ENCODE measurements at places on chromosomes 3 and 15.

DNA sequence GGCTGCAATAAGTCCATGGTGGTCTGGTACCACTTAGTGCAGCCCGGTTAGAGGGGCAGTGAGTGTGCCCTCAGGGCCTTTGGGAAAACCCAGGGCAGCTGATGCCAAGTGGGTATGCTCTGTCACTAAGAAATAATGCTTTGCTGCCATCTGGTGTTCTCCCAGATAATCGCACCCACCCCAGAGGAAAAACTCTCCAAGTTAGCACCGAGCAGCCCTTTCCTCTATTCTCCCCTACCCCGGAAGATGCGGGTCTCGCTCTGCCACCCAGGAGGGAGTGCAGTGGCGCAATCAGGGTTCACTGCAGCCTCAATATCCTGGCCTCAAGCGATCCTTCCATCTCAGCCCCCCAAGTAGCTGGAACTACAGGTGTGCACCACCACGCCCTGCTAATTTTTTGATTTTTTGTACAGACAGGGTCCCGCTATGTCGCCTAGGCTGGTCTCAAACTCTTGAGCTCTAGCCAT, 21.3 kb upstream of the DAPK2 start:
- H3K27ac ChIP-seq, result no peak overlapping the region
- no peak overlapping the region for H3K4me3 ChIP-seq
- H3K4me1 ChIP-seq, result no peaks in the 10 kb centered on the region

GRCh38 chr15:62874959-62875625, 167.5 kb upstream of the TPM1 start:
- no peaks in the 10 kb centered on the region for H3K4me1 ChIP-seq
- no peak overlapping the region for H3K27ac ChIP-seq
- DNase-seq, result no peak
- H3K36me3 ChIP-seq, result no peaks in the 10 kb centered on the region

GRCh38 chr15:29021857-29022256, 136.1 kb downstream of the APBA2 start:
- H3K4me1 ChIP-seq, result no peaks in the 10 kb centered on the region
- H3K4me3 ChIP-seq, result no peak overlapping the region
- no peak for DNase-seq
- H3K27me3 ChIP-seq, result peaks cover 43% of the 10 kb centered on the region

DNA sequence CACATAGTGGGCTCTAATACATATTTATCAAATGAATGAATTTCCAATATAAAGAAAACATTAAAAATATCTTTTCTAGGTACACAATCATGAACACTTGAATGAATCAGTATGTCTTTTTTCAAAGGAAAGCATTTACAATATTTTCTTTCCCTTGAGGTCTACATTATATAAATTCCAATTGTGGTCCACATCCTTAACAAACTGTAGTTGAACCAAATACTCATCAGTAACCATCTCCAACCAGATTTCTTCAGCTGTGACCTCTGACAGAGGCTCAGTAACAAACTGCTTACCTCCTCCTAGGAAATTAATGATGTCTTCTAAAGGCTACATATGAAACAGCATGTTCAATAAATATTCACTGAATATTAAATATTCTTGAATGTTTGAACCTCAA, 58.8 kb downstream of the CFAP20DC start:
- H3K27me3 ChIP-seq, result no peaks in the 10 kb centered on the region
- H3K4me3 ChIP-seq, result no peak overlapping the region
- no peak overlapping the region for H3K27ac ChIP-seq
- no peak for DNase-seq
- no peaks in the 10 kb centered on the region for H3K36me3 ChIP-seq
- no peaks in the 10 kb centered on the region for H3K4me1 ChIP-seq

- H3K4me3 ChIP-seq, result no peak overlapping the region
- H3K36me3 ChIP-seq, result no peaks in the 10 kb centered on the region
- peaks cover 71% of the 10 kb centered on the region for H3K27me3 ChIP-seq
Measured at GRCh38 chr15:73349191-73349590, 19.6 kb downstream of the HCN4 start.

DNA sequence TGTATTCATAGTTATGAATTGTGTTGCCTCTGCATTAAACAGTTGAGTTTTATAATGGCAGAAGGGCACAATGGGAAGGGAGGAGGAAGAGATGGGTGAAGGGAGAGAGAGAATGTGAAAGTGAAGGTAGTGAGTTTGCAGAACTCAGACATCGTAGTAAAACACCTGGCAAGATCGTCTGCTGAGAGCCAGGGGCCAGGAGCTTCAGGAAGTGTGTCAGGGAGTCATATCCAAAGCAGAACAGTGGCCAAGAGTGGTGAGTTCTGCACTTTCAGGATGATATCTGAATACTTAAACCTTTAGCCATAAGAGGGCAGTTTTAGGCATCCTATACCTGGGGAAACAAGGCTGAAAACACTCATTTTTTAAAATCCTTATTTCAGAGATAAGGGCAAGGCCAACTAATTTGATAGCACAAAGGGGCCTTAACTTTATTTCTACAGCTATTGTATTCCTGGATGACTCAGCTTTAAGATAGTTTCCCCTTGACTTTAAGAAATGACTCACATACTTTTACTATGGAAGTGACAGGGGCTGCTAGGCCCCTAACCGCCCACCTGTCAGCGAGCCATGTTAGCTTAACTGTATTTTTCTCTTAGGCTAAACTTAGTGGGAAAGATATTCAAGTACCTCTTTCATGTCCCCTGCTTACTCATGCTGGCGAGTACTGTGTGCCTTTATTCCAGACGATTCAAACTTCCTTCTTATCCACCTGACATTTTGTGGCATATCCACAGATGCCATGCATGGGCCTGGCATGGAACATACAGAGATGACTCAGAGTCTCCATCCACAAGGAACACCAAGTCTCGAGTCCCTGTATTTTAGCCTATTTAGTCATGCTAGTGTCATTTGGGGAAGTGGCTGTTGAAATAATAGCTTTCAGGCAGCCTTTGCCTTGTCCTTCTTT, 53.9 kb downstream of the RLBP1 start:
- H3K4me1 ChIP-seq, result peaks cover 27% of the 10 kb centered on the region
- no peaks in the 10 kb centered on the region for H3K27me3 ChIP-seq
- H3K4me3 ChIP-seq, result 0 out of 2 replicates have a peak overlapping the region, but pooled peaks have one; percentile 12
- 0 out of 2 replicates have a peak, but pooled peaks cover under 1% of the 10 kb centered on the region for H3K36me3 ChIP-seq
- peak overlapping the region; percentile 85 for H3K27ac ChIP-seq
- peak; percentile 46 for DNase-seq

GRCh38 chr3:38047896-38048295, 8.9 kb downstream of the DLEC1 start:
- 0 out of 2 replicates have a peak, but pooled peaks cover 3% of the 10 kb centered on the region for H3K27me3 ChIP-seq
- DNase-seq, result no peak
- H3K4me3 ChIP-seq, result no peak overlapping the region
- no peaks in the 10 kb centered on the region for H3K4me1 ChIP-seq
- no peak overlapping the region for H3K27ac ChIP-seq

DNA sequence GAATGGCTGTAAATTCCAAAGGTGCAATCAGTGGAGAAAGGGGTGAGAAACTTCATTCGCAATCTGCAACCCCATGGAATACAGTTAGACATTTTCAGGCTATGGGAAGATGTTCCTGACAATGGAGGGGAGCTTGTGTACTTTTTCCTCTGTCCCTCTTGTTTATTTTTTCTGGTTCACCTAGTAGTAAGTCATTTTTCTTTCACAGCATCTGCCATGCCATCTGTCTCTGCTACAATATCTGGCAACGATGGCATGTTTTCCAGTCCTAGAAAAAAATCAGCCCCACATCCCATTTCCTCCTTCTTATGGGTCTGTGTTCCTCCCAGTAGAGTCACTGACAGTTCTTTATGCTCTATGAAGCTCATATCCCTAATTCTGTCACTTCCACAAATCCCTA, 76.0 kb downstream of the SSR3 start:
- no peak overlapping the region for H3K4me3 ChIP-seq
- H3K36me3 ChIP-seq, result no peaks in the 10 kb centered on the region

DNA sequence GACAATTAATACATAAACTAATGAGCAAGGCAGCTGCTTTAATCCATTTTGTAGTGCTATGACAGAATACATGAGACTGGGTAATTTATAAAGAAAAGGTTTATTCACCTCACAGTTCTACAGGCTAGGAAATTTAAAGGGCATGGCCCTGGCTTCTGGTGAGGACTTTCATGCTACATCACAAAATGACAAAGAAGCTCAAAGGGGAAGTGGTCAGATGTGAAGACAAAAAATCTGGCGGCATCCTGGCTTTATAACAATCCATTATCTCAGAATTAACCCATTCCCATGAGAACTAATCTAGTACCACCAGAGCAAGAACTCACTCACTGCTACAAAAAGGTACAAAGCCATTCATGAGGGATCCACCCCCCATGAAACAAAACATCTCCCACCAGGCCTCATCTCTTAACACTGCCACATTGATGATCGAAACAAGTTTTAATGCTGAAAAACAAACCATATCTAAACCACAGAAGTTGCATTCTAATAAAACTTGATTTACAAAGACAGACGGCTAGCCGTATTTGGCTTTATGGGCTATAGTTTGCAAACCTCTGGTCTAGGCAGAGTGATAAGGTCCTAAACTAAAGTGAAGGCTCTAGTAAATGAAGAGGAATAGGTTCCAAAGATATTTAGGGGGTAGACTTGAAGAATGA, 44.2 kb downstream of the GSK3B start:
- no peak for DNase-seq
- no peak overlapping the region for H3K27ac ChIP-seq
- no peak overlapping the region for H3K4me3 ChIP-seq
- no peaks in the 10 kb centered on the region for H3K4me1 ChIP-seq

DNA sequence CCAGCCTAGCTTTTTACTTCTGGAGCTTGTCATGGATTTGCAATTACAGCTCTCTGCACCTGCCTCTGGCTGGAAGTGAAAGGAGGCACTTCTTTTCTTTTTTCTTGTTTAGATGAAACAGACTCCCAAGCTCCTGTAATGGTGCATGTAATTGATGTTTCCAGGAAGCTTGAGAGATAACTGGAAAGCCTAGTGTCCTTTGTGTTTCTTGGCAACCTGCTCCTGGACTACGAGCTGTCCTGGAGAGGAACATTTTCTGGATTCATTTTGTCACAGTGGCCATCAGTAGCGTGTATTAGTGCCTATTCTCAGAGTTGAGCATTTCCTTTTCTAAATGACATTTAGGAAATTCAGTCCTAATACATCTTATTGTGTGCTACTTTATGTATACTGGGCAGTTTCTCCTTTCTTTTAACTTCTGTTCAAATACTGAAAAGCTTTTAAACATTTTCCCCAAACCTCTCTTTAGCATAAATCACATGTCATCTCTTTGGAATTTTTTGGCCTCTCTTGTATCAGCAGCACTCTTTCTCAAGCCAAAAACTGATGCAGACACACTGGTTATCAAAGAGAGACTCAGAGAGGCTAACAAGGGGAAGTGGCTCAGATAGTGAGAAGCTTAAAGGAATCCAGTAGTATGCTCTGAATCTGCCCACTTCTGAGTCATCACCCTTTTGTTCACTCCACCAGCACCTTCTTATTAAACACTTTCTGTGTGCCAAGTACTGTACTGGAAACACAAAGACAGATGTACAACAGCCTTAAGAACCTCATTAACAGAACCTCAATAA, 62.6 kb upstream of the SLC2A2 start:
- H3K27me3 ChIP-seq, result no peaks in the 10 kb centered on the region
- no peak overlapping the region for H3K27ac ChIP-seq
- peaks cover 14% of the 10 kb centered on the region for H3K36me3 ChIP-seq
- peaks cover 16% of the 10 kb centered on the region for H3K4me1 ChIP-seq
- peak; percentile 77 for DNase-seq

GRCh38 chr15:81327516-81327915, 3.6 kb upstream of the STARD5 start:
- no peak overlapping the region for H3K4me3 ChIP-seq
- no peaks in the 10 kb centered on the region for H3K4me1 ChIP-seq
- H3K36me3 ChIP-seq, result no peaks in the 10 kb centered on the region
- H3K27ac ChIP-seq, result no peak overlapping the region

- no peak overlapping the region for H3K4me3 ChIP-seq
- peak; percentile 51 for DNase-seq
- H3K36me3 ChIP-seq, result no peaks in the 10 kb centered on the region
- H3K27ac ChIP-seq, result peak overlapping the region; percentile 83
- no peaks in the 10 kb centered on the region for H3K27me3 ChIP-seq
- peaks cover 49% of the 10 kb centered on the region for H3K4me1 ChIP-seq
Measured at GRCh38 chr3:177589911-177590381, 392.7 kb upstream of the TBL1XR1 start.

DNA sequence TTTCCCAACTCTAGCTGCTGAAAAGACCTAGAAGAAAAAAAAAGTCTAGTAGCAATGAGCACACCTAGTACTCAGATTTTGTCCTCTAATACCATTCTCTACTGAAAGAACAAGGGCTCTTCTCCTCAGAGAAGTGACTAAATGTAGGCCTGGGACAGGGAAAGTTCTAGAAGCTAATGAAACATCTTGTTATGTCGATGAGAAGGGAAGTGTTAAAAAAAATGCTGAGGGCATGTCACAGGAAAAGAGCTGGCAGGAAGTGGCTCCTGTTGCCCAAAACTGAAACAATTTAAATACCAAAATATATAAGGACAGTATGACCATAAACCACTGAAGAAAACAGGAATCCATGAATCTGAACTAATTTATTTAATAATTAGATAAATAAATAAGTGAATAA, 581.4 kb upstream of the TBL1XR1 start:
- H3K27ac ChIP-seq, result no peak overlapping the region
- DNase-seq, result no peak
- H3K4me3 ChIP-seq, result no peak overlapping the region

DNA sequence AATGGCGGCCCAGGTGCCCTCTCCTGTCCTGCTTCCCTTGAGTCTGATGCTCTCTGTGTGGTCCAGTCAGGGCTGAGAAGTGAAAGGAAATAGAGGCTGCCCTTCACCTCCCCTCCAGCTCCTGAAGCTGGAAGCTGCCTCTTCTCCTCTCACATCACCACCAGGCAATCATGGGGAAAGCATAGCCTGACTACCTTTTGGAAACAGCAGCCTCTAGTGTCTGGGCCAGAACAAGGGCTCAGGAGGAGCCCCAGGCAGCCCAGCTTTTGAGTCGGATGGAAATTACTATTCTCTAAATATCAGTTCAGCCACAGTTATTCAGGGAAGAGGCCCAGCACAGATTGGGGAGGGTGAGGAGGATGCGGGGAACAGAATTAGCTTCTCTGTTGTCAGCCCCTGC, 43.3 kb upstream of the CCDC174 start:
- H3K27ac ChIP-seq, result no peak overlapping the region
- peaks cover 49% of the 10 kb centered on the region for H3K27me3 ChIP-seq
- H3K4me3 ChIP-seq, result no peak overlapping the region
- H3K4me1 ChIP-seq, result no peaks in the 10 kb centered on the region

GRCh38 chr3:172536993-172537419, 13.8 kb upstream of the TNFSF10 start:
- H3K4me3 ChIP-seq, result no peak overlapping the region
- no peak overlapping the region for H3K27ac ChIP-seq
- H3K4me1 ChIP-seq, result peaks cover 30% of the 10 kb centered on the region

- H3K4me3 ChIP-seq, result no peak overlapping the region
- H3K27ac ChIP-seq, result no peak overlapping the region
- H3K36me3 ChIP-seq, result no peaks in the 10 kb centered on the region
Measured at GRCh38 chr15:82103468-82103867, 57.6 kb upstream of the MEX3B start.
